ENCODE measurements at places on chromosomes 7 and 10.

- DNase-seq: no peak
Observed at GRCh38 chr7:13055732-13056368, 368.4 kb downstream of the ARL4A start.

DNA sequence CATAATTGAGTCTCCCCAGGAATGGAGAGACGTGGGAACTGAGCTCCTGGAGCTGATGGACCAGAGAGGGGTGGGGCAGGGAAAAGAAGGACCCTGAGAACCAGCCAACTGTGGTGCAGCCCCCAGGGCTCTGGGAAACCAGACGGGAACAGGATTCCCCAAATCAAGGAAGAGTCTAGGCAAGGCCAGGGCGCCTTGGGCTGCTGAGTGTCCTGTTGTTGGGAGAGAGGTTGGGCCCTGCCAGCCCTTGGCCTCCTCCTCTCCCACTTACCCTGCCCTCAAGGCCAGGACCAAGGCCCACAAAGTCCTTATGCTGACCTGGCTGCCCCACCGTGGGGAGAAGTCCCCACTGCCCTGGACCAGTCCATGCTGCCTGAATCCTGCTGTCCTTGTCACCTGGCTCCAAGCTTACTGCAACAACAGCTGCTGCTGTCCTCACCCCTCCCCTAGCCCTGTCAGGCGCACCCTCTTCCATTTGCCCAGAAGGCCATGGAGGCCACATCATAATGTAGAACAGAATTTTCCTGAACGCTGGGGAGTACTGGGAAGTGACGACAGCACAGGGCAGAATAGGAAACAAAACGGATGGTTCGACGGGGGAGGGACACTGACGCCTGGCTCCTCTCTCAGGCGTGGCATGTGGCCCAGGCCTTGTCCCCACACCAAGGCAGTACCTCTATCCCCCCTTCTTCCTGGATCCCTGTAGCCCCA is 132.9 kb upstream of the ZMIZ1 start:
- no peak for DNase-seq

DNA sequence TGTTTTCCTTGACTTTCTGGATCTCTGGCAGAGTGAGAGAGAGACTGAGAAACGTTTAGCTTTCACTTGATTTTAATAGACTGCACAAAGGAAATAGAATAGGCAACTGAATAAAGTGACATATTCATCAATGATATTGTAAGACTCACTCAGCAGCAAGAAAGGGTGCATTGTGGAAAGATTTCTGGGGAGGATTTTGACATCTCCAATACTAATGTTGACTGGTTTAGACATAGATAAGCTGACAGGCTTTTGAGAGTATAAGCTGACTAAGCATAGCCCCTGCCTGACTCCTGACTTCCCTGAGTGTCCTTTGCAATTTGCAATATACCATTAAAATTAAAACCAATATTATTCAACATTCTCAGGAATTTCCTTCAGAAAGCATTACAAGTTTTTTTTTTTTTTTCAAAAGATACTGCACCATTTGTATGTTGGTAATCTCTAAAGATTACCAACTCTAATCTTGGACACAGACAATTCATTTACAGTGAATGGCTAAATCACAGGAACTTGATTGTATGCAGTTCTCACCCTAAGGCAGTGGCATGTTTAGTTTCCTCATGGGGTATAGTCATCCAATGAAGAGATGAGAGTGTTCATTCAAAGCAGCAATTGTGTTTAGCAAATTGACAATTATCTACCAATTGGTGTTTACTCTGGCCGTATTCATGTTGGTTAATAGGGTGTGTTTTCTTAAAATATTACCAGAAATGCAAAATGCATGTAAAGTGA is 325.6 kb downstream of the SORCS3 start:
- no peak for DNase-seq

- DNase-seq: no peak
Observed at GRCh38 chr7:23615331-23615730, 18.1 kb downstream of the CCDC126 start.

DNA sequence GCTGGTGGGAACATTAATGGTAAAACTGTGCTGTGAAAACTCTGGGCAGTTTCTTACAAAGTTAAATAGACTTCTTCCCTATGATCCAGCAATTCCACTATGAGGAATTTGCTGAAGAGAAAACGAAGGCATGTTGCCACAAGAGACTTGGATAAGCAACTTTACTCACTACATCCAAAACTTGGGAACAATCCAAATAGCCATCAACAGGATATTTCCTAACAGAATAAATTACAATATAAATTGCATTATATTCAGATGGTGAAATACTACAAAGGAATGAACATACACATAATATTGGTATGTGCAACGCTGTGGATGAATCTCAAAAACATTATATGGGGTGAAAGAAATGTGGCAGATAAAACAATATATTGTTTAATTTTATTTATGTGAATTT is 21.4 kb upstream of the MKI67 start:
- DNase-seq: no peak

DNA sequence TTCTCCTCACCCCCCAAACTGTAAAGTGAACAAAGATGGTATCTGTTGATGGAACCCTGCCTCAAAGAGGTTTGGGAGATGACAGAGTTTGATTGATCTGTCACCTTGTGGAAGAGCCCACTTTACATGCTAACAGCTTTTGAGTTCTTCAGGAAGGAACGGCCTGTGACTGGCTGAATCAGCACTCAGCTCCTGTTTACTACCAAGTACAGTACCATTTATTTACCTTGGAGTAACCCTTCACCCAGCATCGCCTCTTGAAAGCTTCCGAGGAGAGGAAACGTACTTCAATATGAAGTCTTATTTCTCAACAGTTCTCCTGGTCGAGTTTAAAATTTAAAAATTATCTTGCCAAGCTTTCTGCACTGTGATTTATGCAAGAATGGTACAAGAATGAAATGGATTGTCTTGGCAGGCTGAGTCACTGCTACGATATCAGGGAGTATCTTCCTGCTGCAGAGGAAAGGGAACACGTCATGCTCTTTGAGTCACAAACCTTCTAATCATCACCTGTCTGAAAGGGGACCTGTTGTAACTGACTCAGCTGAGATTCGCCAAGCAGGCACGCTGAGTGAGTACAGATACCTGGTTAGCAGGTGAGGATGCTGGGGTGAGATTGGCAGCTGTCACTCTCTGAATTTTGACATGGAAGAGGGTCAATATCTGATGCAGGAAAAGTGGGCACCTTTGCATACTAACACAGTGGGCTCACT is 30.1 kb downstream of the KLF6 start:
- DNase-seq: no peak

GRCh38 chr7:50696810-50697582 is 85.7 kb downstream of the GRB10 start:
- no peak for DNase-seq

DNA sequence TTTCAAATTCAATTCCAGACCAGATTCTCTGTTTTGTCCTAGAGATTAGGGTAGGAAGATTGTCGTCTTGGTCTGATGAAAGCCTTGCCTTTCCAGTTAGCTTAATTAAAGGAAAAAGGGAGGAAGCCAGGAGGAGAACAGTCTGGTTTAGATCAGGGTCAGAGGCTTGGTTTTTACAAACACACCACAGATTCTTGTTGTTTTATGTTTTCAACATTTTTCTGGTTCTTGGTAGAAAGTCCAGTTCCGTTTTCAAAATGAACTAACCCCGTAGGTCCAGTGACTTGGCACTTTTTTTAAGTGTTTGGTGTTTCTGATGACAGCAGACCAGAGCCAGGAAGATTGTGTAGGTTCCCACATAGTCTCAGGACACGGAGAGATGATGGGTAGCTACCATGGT is 167.1 kb upstream of the INHBA start:
- no peak for DNase-seq

GRCh38 chr10:75544386-75544785 is 113.0 kb downstream of the LRMDA start:
- no peak for DNase-seq

- no peak for DNase-seq
Observed at GRCh38 chr10:115029452-115030375, 63.5 kb upstream of the ATRNL1 start.

GRCh38 chr10:1179346-1180070 is 123.3 kb downstream of the WDR37 start:
- DNase-seq: no peak

- no peak for DNase-seq
Observed at GRCh38 chr10:62727934-62728333, 76.6 kb upstream of the ADO start.

Measured in DMS79 (cell line).